Neural progenitor cell (in vitro differentiated cells): ENCODE measurements at places on chromosomes 12 and 14. TPM values are rescaled to one million over a fixed set of nuclear protein-coding genes. Genes with fewer than 3 reads are reported as not detected.

Gene TAS2R9
- total RNA-seq: not detected in 2 replicates

Gene ANKRD13A
- 35.4 and 47.5 TPM in 2 replicates for total RNA-seq

Gene CAPZA3
- total RNA-seq: not detected in 2 replicates

Gene RAD51AP1
- 130 and 189 TPM in 2 replicates for total RNA-seq

Gene TGM1
- 2.6 and 4.9 TPM in 2 replicates for total RNA-seq

Gene MLXIP
- 1.9 and 4.3 TPM in 2 replicates for total RNA-seq

Gene LBHD2
- total RNA-seq: not detected in 2 replicates

Gene CLEC4C
- total RNA-seq: not detected in 2 replicates

Gene MMP19
- total RNA-seq: 0.13 and 0.28 TPM in 2 replicates
